ENCODE measurements at places on chromosomes 16 and 17.

GRCh38 chr16:88688013-88688778, 1.9 kb upstream of the SNAI3 start:
- no peak for DNase-seq

GRCh38 chr16:82857693-82858365, 231.1 kb downstream of the CDH13 start:
- DNase-seq, result no peak

- no peak for DNase-seq
Observed at GRCh38 chr17:55450232-55450825, 28.7 kb upstream of the MMD start.

- DNase-seq, result peak; percentile 44
Observed at GRCh38 chr17:4944554-4945175, 3.7 kb downstream of the PFN1 start.

- DNase-seq, result peak; percentile 39
Observed at GRCh38 chr17:75078284-75079022, 9.3 kb upstream of the SLC16A5 start.

- no peak for DNase-seq
Observed at GRCh38 chr16:65069766-65070165, 52.1 kb downstream of the CDH11 start.

GRCh38 chr16:89779231-89779908, 37.1 kb downstream of the FANCA start:
- no peak for DNase-seq

DNA sequence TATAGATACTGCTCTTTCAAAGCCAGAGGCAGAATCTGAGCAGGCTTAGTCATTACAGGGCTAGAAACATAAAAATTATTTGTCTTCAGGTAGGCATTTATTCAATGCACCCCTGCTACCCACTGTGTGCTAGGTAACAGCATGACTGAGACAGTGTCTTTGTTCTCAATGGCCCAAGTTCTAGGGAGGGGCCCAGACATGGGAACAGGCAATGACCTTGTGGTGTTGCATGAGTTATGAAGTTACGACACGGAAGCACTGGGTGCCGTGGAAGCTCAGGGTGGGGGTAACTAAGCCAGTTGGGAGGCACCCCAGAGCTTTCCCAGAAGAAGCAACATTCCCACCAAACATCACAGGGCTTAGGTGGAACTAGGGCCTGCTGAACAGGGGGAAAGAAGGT, 87.0 kb downstream of the CPPED1 start:
- DNase-seq, result no peak

DNA sequence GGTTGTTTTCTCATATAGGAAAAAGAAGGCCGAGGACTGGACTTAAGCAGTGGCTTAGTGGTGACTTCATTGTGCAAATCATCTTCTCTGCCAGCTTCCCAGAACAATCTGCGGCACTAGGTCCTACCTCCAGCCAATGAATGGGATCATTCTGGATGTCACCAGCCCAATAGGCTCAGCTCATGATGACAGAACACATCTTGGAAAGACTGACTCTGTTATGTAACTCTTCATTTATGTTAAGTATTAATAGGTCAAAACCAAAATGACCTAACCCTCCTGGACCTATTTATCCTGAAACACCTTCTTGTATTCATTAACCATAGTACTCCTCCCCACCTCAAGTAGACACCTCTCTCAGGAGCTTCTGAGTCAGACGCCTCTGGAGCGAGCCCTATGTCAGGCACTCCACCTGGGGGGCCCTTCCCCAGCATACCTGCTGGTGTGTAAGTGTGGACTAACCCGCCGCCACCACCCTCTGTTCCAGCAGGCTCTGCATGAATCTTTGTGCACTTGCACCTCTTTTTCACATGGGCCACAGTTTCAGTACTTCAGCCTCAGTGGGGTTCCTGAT, 7.2 kb downstream of the ARL2BP start:
- no peak for DNase-seq

DNA sequence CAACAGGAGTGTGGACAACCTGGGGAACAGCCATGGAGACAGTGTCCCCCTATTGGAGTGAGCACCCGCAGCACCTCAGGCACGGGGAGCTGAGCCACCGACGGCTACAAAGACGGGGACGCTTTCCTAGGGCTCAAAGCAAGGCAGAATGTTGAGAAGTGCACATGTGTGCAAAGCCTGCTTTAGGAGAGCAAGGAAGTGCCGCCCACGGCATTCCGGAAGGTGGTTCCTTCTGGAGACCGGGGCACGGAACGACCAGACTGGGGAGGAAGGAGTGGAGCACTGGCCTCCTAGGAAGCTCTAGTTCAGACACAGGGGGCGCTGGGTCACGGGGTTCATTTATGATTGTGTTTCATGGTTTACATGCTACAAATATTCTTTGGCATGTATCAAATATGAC, 52.2 kb downstream of the TBC1D16 start:
- peak; percentile 31 for DNase-seq

- DNase-seq, result no peak
Observed at GRCh38 chr16:5944971-5945370, 847.4 kb upstream of the EEF2KMT start.

GRCh38 chr16:48054881-48055601, 100.8 kb downstream of the ABCC12 start:
- peak; percentile 73 for DNase-seq

DNA sequence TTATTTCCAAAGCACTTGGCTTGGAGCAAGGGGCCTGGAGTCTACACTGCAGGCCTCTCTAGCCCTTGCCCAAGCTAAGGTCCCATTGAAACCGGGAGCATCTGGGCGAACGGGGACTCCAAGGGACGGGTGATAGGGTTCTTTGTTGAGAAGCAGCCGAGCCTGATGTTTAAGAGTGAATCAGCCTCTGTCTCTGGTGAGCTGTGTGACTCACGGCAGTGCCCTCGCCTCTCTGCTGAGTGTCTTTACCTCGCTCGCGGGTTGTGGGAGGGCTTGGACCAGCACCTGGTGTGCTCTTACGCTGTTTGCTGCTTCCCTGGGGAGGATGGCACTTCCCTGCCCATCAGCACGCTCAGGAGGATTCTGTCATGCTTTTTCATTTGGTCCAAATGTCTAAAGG, 1.3 kb downstream of the HGS start:
- no peak for DNase-seq

- no peak for DNase-seq
Observed at GRCh38 chr16:87970186-87970585, 19.0 kb downstream of the BANP start.

- no peak for DNase-seq
Observed at GRCh38 chr16:53950677-53951076, 246.7 kb downstream of the FTO start.

DNA sequence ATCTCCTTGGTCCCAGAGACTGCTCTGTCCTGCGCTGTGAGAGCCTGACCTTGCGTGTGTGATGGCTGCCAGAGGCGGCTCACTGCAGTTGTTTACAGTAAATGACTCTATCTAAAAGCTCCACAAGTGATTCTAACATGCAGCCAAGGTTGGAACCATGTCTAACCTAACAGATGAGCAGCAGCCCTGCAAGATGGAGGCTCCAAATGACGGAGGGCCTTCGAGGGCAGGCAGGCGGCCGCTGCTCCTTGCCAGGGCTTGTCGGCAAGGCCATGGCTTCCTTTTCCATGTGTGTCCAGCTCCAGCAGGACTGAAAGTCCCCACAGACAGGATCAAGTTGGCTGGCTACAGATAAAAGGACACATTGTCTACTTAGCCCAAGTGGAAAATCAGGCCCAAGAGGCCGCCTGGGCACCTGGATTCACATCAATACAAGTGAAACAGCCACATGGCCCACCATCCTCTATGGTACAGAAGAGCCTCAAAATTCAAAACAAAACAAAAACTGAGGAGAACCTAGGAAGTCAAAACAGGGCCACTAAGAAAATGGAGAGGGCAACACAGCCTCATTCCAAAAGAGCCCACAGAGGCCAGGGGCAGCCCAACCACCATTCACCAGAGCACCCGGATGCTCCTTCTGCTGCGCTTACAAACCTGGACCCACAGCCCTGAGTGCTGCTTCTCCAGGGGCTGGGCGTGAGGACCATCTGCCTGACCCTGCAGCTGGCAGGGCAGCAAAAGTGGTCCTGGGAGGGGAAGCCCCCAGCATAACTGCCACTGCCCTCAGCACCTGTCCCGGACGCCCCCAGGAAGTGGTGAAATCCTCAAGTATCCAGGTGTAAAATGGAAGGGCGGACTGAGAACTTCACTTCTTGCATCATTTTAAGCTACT, 65.0 kb downstream of the AMFR start:
- DNase-seq, result no peak

DNA sequence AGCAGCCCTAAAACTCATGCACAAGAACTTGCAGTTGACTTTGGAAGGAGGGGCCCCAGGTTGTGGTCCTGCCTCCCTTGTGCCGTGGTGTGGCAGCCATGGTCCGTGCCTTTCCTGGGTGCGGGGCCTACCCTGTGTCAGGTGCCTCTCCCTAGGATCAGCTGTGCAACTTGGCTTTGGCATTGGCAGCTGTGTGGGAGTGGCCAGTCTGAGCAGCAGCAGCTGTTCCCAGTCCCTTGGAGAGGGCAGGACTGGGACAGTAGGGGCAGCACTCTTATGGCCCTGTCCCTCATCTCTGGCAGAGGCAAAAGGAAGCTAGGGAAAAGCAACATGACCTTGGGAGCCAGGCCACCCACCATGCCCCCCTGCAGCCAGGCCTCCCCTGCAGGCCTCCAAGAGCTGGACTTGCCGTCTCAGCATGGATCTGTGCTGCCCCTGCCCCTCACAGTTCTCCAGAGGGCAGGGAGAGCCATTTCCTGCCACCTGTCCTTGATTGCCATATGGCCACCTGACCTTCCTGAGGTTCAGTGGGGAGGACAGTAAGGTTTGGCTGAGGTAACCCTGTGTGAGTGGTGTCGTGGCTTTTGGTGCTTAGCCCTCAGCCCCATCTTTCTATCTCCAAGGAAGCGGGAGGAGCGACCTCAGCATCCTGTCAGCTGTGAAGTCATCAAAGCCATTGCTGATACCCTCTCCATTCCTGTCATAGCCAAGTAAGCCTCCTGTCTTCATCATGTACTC, 15.5 kb upstream of the NFATC3 start:
- DNase-seq, result no peak

DNA sequence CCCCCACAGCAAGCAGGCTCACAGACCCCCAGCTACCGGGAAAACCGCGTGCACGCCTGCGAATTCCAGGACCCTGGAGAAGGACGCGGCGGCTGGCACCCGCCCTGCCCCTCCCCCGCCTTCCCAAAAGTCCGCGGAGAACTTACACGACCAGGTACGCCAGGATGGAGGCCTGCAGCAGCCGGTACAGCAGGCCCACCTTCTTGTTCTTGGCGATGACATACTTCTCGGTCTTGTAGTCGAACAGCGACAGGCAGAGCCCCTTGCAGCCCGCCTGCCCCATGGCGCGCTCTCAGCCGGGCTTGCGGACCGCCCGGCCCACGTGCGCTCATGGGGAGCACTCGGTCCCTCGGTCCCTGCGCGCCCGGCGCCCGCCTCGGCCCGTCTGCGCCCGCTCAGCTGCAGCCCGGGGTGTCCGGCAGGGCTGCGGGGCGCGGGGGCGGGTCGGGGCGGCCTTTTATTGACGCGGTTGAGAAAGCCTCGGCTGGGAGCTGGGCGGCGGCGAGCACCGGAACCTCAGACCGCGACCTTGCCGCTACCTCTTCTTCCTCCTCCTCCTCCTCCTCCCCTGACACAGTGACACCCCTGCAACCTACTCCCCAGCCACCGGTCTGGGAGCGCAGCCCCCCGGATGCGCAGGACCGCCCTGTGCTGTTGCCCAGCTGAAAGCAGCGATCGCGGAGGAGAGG, at the start of gene P2RX5:
P2RX5 (minus strand) TSS at position 433 of the 689 bp plus-strand sequence; CDS start at position 283, 150 bp downstream.
- peak; percentile 84 for DNase-seq

- DNase-seq, result no peak
Observed at GRCh38 chr16:12345349-12345748, 368.8 kb downstream of the SNX29 start.

GRCh38 chr17:1623057-1623630, 5.5 kb downstream of the SLC43A2 start:
- DNase-seq, result no peak

- DNase-seq, result peak; percentile 92
Observed at GRCh38 chr17:61399131-61400065, at the start of gene TBX2. TBX2 (plus strand) TSS chr17:61399843; CDS start chr17:61400177, 334 bp downstream.
